ENCODE measurements at places on chromosomes 11 and 22.
A peak's percentile ranks its signal among the peaks of the same experiment; 100 is the strongest.

DNA sequence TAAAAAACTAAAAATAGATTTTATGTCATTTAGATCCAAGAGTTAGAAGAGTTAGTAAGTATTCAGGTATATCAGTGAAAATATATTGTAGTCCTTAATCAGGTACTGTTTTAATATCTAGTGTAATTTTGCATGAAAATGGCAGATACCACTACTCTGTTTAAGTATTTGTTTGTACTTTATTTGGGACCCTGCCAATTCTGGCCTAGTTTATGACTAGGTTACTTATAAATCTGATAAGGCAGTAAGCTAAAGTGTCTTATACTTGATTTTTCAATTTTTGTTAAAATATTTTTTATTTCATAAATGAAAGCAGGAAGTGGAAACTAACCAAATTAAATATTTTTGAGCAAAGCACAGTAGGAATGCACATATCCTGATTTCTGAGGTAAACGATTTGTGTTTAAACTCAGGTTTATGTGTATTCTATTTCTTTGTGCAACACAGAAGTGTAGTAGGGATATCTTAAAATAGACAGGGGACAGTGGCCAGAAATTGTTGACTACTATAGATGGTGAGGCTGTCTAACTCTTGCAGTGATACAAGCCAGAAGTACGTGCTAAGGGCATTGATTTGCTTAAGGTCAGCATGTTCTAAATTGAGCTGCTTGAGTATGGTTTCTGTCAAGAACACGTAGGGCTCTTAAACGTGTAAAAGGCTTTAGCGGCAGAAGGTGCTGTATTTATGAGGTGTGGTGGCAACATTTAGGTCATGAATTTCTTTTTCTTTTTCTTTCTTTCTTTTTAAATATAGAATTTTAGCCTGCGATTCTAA is 34.0 kb downstream of the HIPK3 start:
- no peak for DNase-seq

DNA sequence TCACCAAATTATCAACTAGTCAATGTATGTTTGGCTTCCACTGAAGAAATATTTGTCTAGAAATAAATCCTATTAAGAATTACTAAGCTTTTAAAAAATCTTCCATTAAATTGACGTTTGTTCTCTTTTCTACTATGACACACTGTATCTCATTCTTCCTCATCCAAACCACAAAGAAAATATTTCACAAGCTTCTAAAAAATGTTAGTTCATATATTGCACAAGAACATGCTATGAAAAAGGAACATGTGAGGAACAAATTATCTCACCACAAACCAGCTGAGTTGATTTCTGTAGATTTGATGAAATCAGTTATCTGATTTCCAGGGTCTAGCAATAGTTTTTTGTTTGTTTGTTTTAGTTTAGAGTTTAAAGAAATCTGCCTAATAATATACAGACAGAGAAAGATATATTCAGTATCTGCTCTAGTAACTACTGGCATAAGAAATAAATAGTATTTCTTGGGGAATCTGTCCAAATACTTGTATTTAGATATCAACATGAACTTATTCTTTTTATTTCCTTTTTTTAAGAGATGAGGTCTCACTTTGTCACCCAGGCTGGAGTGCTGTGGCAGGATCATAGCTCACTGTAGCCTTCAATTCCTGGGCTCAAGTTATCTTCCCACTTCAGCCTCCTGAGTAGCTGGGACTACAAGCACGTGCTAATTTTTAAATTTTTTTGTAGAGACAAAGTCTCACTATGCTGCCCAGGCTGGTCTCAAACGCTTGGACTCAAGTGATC is 161.7 kb downstream of the ATG16L2 start:
- DNase-seq = no peak

DNA sequence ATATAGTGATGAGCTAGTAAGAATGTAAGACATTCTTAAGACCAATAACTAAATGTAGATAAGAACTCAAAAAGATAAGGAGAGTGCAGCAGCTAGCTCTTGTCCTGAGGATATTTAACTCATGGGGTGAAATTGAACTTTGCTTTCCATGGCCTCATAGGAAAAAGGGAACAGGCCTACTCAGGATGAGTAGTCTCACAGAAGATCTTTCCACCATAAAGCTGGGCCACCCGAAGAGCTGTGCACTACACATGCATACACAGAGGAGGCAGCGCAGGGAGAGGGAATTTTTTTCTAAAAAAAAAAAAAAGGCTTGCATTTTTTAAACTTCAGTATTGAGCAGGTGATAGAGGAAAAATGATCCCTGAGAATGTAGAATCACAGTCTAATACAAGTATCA is 59.9 kb upstream of the CFAP300 start:
- no peak for DNase-seq

GRCh38 chr11:119830400-119830799 is 101.4 kb upstream of the NECTIN1 start:
- peak; percentile 0 for DNase-seq

DNA sequence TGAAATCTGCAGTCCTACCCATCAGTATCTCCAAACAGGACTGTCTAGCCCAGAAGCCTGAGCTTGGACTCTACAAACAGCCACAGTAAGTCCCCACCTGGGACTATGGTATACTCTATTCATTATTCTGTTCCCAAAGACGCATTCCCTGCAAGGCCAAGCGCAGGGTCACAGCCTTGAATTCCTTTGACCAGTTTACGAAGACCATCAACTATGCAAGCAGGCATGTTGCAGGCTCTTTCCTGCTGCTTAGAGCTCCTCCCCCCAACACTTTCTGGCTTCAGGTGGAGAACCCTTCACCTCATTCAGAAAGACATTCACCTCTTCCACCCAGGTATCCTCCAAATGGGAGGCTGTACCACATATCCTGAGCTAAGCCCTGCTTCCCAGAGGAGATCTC is 62.5 kb downstream of the TIMP3 start:
- no peak for DNase-seq

GRCh38 chr11:74011360-74012073 is 2.6 kb upstream of the UCP3 start:
- DNase-seq = no peak

DNA sequence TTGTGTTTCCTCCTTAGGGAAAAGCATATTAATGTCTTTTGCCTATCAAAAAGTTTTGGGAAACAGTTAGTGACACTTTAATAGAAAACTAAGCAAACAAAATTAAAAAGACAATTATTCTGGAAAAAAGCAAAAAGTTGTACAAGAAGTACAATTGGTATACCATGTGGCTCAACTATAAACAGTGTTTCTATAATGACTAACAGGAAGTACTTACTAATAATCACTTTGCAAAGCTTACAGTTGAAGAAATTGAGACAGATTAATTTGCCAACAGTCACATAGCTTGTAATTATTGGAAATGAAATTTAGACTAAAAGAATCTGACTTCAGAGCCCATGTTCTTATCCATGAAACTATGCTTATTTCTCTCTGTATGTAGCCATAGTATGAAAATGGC is 24.7 kb downstream of the PPME1 start:
- no peak for DNase-seq

DNA sequence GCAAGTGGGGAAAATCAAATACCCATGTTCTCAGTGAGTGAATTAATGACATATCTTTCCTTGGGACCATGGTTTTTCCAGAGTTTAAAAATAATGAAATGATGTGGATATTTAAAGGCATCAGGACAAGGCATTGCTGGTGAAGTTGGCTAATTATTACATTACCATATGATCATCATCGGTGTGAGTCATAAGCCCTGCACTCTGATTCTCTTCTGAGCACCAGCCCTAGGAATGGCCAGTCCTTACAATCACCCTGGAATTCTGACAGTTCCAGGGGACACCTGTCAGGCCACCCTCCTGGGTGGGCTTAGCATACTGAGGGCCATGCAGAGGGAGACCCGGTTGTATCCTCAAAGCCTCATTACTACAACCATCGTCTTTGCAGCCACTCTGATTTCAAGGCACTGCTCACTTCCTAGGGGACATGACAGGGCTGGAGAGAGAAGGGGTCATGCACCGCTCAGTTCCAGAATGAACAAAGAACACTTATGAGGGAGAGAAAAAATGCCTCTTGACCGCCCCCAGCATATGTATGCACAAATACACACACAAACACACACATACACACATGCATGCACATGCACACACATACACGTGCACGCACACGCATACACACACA is 365.0 kb downstream of the MIAT start:
- DNase-seq = no peak

DNA sequence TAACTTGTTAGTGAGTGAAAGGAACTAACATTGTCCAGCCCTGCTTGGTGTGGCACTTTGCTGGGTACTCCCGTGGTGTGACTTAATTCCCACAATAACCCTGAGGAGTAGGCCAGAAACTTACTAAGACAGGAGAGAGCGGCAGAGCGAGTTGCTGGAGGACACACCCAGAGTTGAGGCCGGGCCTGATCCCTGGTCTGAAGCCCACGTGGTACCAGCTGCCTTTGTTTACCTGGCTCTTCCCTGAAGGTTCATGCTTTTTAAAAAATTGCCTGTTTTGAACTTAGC is 594 bp downstream of the MPST start:
- no peak for DNase-seq

- no peak for DNase-seq
These were observed 1946.0 kb upstream of the RAG2 start for GRCh38 chr11:38543986-38544385.

GRCh38 chr22:43848366-43849171 is 13.7 kb downstream of the SULT4A1 start:
- peak; percentile 65 for DNase-seq

- DNase-seq = no peak
These were observed 1289.4 kb downstream of the FAM181B start for GRCh38 chr11:81444297-81444696.

DNA sequence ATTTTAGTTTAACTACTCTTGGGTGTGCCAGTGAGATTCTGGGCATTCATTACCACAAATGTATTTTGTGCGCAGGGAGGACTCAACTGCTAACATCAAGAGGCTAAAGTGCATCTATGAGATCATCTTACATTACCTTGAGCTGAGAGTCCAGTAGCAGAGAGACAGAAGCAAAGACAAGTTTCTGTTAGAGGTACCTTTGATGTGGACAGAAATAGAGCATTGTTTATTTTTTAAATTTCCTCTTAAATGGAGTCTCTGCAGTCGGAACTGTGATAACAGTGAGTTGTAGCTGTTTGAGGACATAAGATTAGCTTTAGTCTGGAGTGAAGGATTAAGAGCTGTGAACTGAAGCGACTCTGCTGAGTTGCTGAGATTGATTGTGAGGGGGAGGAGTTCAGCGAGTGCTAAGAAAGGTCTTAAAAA is 297.0 kb downstream of the CADM1 start:
- no peak for DNase-seq

DNA sequence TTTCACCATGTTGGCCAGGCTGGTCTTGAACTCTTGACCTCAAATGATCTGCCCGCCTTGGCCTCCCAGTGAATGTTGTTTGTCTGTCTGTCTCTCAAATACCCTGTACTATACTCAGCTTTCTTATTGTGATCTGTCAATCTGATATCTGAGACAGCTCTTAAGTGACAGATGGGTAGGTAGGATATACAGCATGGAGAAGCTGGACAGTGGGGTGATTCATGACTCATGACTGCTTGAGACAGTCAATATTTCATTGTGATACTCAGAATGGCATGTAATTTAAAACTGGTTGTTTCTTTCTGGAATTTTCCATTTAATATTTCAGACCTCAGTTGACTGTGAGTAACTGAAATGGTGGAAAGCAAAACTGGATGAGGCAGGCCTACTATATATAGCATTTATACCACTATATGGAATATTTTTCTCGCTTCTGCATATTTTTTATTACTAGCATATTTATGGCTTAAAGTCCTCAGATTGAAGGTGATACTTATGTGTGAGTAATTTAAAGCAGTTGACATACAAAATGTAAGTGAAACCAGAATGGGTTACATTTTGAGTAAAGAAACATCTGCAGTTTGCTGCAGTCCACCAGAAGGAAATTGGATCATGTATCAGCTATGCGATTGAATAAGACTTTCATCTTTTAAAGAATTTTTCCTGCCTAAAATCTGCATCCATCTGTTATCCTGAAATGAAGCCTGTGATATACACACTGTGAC is 22.3 kb downstream of the ARHGAP42 start:
- DNase-seq = no peak

Data from glutamatergic neuron (in vitro differentiated cells).